ENCODE measurements at places on chromosomes 7 and 10.
A peak's percentile ranks its signal among the peaks of the same experiment; 100 is the strongest.

DNA sequence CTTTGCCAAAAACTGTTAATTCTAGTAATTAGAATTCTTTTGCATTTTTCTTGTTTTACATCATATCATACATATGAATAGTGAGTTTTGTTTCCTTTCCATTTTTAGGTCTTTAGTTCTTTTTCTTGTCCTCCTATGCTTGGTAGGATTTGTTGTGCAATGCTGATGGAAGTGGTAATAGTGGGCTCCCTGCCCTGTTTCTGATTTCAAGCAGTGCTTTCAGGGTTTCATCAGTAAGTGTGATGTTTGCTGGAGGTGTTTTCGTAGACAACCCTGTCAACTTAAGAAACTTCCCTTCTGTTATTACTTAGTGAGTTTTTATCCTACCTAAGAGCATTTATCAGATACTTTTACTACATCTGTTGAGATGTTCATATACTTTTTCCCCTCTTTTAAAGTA, 50.5 kb downstream of the CSGALNACT2 start:
- DNase-seq = no peak

DNA sequence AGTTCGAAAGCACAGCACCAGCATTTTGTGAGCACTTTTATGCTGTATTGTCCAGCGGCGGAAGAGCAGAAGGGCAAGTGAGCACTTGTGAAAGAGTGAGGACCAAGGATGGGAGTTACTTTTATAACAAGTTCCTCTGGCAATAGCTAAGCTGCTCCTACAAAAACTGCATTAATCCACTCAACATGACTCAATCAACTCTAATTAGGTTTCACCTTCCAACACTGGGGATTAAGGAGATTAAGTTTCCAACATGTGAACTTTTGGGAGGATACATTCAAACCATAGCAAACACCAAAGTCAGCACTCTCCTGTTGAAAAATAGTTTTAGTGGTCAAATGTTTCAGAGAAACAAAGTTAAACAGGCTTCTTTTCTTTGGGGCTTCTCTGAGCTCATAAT, 844.5 kb downstream of the REEP3 start:
- DNase-seq = no peak

DNA sequence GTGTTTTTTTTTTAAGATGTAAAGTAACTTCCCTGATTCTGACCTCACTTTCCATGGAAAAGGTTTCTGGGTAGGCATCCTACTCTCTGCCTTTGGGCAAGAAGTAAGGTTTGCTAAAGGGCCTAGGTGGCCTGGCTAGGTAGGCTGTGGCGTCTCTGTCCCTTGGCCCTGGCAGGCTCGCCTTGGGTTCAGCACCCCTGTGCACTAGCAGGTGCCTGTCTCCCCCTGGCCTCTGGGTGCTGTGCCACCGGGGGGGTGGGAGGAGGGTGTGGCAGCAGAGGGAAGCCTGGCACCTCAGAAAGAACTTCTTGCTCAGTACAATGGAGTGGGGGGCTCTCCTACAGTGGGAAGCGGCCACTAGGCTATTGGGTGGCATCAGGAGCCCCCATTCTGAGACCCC, 14.0 kb downstream of the TECPR1 start:
- DNase-seq = no peak

- DNase-seq = peak; percentile 62
Measured at GRCh38 chr7:75795831-75796285, 17.7 kb downstream of the CCL24 start.

GRCh38 chr10:75283671-75284470, 48.1 kb upstream of the COMTD1 start:
- DNase-seq = no peak

DNA sequence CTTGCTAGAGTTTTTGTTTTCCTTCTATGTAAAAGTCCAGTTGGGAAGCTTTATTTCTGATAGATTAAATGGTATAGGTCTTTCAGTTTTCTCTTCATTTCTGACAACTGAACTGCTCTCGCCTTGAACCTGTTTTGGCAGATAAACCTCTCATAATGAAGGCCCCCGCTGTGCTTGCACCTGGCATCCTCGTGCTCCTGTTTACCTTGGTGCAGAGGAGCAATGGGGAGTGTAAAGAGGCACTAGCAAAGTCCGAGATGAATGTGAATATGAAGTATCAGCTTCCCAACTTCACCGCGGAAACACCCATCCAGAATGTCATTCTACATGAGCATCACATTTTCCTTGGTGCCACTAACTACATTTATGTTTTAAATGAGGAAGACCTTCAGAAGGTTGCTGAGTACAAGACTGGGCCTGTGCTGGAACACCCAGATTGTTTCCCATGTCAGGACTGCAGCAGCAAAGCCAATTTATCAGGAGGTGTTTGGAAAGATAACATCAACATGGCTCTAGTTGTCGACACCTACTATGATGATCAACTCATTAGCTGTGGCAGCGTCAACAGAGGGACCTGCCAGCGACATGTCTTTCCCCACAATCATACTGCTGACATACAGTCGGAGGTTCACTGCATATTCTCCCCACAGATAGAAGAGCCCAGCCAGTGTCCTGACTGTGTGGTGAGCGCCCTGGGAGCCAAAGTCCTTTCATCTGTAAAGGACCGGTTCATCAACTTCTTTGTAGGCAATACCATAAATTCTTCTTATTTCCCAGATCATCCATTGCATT, 27.1 kb downstream of the MET start:
- no peak for DNase-seq

DNA sequence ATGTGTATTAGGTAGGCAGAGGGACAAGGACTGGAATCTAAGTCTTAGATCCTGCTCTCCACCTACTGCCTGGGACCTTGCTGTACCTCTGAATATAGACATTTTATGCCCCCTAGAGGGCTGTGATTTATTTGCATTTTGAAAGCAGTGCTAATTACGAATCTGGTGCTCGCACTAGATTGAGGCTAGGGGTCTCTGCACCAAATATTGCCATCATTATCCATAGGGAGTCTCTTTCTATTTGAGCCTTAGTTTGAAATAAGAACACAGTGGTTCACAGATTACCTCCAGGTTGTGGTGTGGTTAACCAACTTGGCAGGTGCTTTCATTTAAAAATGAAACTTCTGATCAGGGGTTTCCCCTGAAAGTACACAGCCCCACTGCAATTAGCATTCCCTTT, 41.8 kb downstream of the CNNM1 start:
- no peak for DNase-seq

DNA sequence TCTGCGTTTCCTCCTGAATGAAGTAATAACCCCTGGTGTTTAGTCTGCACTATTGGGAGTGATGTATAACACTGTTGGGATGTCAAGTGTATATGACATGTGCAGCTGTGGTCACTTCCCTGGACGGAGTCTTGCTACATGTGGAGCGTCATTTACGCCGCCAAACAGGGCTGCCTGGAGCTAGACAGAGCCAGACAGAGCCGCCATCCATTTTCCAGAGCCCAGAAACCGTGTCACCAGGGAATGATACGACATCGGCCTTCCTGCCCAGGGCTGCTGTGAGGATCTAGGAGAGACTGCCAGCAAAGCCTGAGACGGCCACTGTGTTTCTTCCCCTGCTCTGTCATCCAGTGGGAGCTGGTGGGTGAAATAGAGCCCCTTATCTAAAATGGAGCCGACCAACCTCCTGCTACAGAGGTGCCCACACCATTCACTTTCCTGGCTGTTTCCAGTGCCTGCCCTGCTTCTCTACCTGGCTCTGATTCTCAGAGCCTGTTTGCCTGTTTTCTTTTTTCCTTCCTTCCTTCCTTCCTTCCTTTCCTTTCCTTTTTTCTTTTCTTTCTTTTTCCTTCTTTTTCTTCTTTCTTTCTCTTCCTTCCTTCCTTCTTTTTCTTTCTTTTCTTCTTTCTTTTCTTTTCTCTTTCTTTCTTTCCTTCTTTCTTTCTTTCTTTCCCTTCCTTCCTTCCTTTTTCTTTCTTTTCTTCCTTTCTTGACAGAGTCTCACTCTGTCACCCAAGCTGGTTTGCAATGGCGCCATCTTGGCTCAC, 13.3 kb upstream of the FGFR2 start:
- no peak for DNase-seq

DNA sequence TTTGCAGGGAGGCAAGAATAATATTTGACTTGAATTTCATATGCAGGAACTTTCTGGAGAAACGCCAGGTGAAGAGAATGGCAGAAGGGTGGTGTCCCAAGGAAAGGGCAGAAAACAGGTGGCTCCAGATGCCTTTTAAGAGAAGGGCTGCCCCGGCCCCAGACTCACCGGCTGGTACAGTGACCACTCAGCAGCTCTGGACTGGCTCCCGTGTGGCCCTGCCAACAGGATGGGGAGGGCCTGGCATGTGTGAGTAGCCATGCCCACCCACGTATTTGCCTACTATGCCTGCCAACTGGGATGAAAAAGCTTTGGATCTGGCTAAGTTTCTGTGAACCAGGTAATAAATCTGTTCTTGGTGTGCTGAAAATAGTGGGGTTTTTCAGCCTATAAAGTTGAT, 159.5 kb downstream of the PRKAG2 start:
- DNase-seq = no peak

GRCh38 chr7:52719677-52720076, 315.8 kb upstream of the POM121L12 start:
- DNase-seq = no peak

- no peak for DNase-seq
Measured at GRCh38 chr7:16993543-16993942, 111.8 kb upstream of the AGR3 start.

GRCh38 chr7:133993547-133993946, 133.6 kb upstream of the LRGUK start:
- no peak for DNase-seq

GRCh38 chr7:13910805-13911551, 78.5 kb downstream of the ETV1 start:
- no peak for DNase-seq

DNA sequence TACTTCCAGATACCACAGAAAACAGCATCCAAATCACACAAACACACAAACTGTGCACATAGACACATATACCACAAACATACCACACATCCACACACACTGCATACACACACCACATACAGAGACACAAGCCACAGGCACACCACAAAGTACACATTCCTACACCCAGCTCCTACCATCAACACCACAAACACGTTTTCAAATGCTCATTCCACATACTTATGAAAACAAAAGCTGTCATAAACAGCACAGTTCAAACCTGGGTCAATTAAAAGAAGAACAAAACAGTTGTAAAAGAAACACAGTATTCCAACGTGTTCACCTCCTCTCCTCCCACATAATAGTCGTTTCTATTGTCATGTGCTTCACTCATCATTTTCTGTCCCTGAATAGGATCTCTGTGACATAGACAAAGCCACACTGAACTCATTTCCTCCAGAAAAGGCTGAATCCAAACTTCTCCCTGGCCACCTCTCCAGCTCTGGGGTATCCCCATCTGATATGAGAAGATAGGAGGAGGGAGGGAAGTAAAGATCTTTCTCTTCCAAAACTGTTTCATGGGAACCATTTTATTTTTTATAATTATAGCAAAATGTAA, 89.2 kb downstream of the CXCL12 start:
- DNase-seq = no peak

- DNase-seq = no peak
Measured at GRCh38 chr7:127415060-127415742, 22.7 kb upstream of the ZNF800 start.

- no peak for DNase-seq
Measured at GRCh38 chr7:94656925-94657731, 1.2 kb upstream of the SGCE start.

- no peak for DNase-seq
Measured at GRCh38 chr10:108749042-108749441, 1174.3 kb downstream of the XPNPEP1 start.

DNA sequence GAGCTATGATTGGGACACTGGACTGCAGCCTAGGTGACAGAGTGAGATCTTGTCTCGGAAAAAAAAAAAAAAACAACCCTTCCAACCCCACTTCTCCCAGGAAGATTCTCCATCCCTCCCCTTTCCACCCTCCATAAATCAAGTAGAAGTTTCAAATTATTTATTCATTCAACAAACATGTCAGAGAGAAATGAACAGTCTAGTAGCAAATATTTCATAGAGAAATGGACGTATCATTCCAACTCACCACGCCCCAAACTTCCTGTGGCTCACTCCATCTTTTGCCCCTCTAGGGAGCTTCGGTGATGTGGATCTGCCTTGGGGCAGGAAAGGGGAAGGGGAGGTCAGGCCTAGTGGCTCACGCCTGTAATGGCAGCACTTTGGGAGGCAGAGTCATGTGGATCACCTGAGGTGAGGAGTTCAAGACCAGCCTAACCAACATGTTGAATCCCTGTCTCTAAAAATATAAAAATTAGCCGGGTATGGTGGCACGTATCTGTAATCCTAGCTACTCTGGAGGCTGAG, 638 bp upstream of the TRAPPC14 start:
- no peak for DNase-seq

DNA sequence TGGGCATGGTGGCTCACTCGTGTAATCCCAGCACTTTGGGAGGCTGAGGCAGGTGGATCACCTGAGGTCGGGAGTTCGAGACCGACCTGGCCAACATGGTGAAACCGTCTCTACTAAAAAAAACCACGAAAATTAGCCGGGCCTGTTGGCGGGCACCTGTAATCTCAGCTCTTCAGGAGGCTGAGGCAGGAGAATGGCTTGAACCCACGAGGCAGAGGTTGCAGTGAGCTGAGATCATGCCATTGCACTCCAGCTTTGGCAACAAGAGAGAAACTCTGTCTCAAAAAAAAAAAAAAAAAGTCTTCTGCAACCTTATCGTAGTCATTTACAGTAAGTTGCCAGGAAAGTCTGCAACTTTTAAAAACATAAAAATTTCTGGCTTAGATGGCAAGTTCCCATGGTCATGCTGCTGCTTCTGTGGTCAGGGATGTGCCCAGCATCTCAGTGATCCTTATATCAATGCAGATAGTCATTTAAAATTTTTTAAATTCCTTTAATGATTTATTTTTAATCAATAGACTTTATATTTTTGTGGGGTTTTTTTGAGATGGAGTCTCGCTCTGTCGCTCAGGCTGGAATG, 15.6 kb downstream of the SUFU start:
- DNase-seq = no peak

DNA sequence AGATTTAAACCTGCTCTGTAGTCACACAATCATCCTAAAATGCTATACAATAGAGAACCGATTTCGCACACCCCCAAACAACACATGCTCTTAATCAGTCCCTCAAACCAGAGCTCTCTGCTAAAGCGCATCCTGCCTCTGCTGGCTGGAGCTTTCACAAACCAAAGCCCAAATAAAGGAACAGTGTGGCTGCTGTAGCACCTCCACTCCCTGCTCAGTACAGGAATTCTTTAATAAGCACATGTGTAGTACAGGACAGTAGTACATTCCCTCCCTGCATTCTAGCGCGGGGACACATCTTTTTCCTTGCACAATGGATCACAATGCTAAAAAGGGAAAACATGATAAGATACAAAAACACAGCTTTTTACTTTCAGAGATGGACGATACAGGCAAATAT, 684.6 kb downstream of the MAGI2 start:
- DNase-seq = no peak

GRCh38 chr10:120517196-120517595, 60.2 kb downstream of the PLPP4 start:
- DNase-seq = no peak

- no peak for DNase-seq
Measured at GRCh38 chr7:151550656-151551286, 31.1 kb upstream of the RHEB start.

GRCh38 chr10:11856678-11857077, 33.5 kb downstream of the PROSER2 start:
- DNase-seq = no peak

All from gastrocnemius medialis (tissue), 4 donors.